ENCODE measurements at places on chromosomes 3 and 15.

GRCh38 chr15:55700876-55701275 is 42.1 kb downstream of the PRTG start:
- DNase-seq, result no peak

GRCh38 chr15:61834076-61834697 is 226.1 kb downstream of the VPS13C start:
- DNase-seq, result peak; percentile 85

DNA sequence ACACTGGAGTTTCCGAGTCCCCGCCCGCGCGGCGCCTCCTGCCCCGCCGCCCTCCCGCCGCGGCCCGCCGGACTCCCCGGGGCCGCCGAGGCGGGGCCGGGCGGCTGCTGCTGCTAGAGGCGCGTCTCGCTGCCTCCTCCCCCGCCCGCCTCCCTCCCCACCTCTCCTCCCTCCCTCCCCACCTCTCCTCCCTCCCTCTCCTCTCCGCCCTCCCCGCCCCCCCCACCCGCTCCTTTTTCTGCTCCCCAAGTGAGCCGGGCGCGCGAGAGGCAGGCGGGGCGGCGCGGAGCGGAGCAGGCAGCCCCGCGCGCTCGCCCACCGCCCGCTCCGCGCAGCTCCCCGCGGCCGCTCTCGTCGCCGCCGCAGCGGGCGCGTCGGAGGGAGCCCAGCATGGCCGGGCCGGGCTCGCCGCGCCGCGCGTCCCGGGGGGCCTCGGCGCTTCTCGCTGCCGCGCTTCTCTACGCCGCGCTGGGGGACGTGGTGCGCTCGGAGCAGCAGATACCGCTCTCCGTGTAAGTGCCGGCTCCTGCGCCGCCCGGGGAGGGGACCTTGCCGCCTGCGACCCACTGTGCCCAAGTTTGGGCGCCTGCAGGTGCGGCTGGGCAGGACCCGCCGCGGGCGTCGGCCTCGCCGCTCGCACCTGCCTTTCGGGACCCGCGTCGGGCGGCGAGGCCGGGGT is at the start of gene CACNA2D3:
CACNA2D3 (plus strand) TSS at position 229 of the 679 bp plus-strand sequence.
- no peak for DNase-seq

DNA sequence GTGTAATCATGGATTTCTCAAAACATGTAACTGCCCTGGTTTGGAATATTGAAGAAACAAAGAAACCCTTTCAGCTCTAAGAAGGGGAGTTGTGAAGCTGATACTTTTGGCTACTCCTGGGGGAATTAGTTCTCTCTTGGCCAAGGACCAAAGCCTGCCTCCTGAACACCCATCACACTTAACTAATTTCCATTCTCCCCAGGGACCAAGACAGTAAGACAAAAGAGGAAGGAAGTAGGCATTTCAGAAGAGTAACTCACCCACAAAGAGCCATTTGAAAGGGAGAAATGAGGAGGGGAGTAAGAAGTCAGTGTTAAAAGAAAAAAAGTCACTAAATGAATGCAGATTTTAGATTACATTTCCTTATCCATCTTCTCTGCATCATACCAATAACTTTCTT is 328.0 kb upstream of the SOX2 start:
- DNase-seq, result no peak

GRCh38 chr3:116199063-116199462 is 246.2 kb downstream of the LSAMP start:
- DNase-seq, result no peak

DNA sequence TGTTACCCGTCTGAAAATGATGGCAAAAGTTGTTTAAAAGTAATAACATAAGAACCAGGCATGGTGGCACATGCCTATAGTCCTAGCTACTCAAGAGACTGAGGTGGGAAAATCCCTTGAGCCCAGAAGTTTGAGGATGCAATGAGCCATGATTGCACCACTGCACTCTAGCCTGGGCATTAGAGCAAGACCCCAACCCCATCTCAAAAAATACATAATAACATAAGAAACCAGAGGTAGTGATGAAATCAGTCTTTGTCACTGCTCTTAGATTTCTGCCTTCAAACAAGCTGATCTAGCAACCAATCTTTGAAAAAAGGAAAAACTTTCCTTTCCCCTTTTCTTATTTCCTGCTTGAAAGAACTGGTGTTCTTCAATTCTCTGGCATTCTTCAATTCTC is 71.3 kb downstream of the TMCC1 start:
- DNase-seq, result no peak

DNA sequence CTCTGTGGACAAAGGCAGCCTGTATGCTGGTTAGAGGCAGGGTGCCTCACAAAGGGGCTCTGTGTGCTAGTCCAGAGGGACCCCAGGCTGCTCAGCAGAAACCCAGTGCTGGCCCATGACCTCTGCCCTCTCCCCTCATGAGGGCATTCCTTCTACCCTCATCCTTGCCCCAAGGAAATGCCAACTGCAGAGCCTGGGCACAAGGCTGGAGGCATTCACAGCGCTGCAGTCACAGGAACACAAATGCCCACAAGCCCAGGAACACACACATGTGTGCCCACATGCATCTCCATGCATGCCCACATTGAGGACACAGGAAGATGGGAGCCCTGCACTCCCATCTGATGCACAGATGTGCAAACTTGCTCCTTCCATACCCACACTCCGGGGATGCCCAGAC is 3.8 kb downstream of the INKA1 start:
- no peak for DNase-seq

- DNase-seq, result peak; percentile 85
Observed at GRCh38 chr15:37016231-37016630, 84.1 kb downstream of the MEIS2 start.

DNA sequence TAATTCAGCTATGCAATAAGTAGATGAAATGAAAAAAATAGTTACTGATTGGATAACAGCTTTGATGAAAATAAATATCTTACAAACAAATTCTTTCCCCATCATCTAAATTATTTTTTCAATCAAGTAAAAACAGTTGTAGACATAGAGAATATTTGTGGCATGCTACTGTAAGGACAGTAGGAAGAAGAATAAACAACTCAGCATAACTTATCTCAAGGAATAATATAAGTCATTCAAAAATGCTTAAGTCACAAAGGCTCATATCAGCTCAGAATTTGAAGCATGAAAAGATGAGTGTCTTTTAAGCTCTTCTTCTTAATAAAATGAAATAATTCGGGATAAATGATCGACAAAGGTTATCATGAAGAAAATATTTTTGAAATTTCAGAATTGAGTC is 1029.0 kb downstream of the ROBO1 start:
- no peak for DNase-seq

- DNase-seq, result no peak
Observed at GRCh38 chr3:135018149-135018923, 223.3 kb downstream of the EPHB1 start.

GRCh38 chr3:30611613-30612436 is 5.4 kb downstream of the TGFBR2 start:
- DNase-seq, result no peak

GRCh38 chr3:52355526-52355925 is 39.4 kb downstream of the DNAH1 start:
- no peak for DNase-seq

DNA sequence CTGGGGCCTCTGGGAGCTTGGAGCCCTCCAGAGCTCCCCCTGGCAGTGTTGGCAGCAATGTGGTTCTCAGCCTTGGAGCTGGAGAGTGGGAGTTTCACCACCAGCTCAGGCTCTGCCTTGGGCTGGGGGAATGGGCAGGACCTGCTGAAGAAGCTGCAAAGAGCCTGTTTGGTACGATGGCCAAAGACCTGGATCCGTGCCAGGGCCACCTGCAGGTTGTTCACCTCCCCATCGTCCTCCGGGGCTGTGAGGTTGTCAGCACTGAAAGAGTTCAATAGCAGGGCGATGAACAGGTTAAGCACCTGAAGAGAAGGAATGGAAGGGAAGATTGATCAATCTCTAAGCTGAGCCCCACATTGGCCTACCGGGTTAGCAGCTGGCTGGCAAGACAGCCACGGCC is 77.3 kb upstream of the SCN5A start:
- no peak for DNase-seq

- no peak for DNase-seq
Observed at GRCh38 chr15:83926116-83926515, 272.2 kb downstream of the ADAMTSL3 start.

- DNase-seq, result peak; percentile 91
Observed at GRCh38 chr3:188421151-188421821, 267.3 kb downstream of the LPP start.

GRCh38 chr3:48544141-48544540 is 12.5 kb downstream of the PFKFB4 start:
- no peak for DNase-seq

DNA sequence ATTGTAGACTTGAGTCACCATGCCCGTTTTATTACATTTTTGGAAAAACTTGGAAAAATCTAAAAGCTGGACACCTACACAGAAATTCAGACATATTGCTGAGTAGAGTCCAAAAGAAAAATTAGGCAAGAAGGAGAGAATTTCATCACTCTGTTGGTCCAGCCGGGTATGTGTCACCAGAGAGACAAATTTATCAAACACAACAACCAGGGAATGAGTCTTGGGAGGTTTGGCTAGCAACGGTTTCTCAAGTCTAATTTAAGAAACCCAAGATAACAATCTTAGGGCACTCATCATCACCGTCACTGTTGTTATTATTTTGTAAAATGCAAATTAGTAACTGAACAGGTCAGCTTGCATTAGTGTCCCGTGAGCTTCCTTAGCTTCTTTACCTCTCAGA is 197.5 kb upstream of the C2CD4B start:
- no peak for DNase-seq

GRCh38 chr3:143165211-143165610 is 45.6 kb downstream of the CHST2 start:
- DNase-seq, result no peak

All from astrocyte of the spinal cord (primary cell).